ENCODE measurements at places on chromosomes 6 and 20.

- no peak for DNase-seq
Observed at GRCh38 chr6:26017632-26017966, 55.0 kb downstream of the TRIM38 start.

DNA sequence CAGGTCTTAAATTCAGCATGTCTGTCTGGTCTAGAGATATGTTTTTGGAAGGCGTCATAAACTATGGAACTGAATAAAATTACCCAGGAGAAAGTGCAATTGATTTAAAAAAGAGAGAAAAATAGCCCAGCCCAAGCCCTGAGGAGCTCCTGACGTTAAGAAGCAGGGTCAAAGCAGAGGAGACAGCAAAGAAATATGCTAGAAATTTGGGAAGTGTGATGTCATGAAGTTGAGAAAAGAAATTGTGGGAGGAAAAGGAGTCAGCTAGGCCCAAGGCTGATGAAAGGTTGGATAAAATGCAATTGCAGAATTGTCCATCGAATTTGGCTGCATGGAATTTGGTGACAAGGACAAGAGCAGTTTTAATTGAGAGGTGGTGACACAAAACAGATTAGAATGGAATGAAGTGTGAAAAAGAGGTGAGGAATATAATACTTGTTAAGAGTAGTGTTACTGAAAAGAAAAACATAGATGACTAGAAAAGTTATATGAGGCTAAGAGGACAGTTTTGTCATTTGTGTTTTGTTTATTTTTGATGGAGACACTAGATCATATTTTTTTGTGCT is 381.6 kb downstream of the LAMA2 start:
- DNase-seq: no peak

DNA sequence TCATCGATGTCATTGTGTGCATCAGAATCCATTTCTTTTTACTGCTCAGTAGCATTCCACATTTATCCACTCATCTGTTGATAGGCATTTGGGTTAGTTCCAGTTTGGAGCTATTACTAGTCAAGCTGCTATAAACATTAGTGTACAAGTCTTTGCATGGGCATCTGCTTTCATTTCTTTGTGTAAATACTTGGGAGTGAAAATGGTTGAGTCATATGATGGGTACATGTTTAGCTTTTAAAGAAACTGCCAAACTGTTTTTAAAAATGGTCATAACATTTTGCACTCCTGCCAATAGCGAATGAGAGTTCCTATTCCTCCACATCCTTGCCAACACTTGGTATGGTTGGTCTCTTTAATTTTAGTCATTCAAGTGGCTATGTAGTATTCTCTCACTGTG is 21.2 kb upstream of the SLC22A2 start:
- DNase-seq: no peak

DNA sequence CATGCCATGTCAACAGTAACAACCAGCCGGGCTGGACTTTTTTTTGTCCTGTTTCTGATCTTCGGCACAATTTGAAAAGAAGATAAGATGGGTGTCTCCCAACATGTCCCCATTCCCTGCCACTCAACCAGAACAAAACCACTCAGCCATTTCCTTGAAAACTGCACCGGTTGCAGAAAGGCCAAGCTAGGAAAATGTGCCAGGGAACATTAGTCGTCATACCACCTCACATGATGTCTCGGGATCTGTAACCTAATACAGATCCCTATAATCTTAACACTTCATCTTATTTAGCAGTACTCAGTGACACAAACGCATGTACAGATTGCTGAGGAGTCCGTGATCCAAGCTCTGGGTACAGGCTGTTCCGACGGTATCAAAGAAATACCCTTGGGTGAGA is 46.5 kb downstream of the ALDH8A1 start:
- no peak for DNase-seq

DNA sequence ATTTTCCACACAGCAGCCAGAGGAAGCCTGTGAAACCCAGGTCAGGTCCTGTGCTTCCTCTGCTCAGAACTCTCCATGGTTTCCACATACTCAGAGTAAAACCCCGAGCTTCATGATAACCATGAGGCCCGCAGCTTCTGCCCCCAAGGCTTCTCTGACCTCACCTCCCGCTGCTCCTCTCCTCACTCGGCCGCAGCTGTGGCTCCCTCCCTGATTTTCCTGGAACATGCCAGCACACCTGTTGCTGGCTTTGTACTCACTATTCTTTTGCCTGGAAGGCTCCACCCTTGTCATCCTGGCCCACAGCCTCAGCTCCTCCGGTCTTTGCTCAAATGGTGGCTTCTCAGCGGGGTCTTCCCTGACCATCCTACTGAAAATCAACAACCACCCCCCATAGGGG is 341.7 kb downstream of the PREX1 start:
- no peak for DNase-seq

DNA sequence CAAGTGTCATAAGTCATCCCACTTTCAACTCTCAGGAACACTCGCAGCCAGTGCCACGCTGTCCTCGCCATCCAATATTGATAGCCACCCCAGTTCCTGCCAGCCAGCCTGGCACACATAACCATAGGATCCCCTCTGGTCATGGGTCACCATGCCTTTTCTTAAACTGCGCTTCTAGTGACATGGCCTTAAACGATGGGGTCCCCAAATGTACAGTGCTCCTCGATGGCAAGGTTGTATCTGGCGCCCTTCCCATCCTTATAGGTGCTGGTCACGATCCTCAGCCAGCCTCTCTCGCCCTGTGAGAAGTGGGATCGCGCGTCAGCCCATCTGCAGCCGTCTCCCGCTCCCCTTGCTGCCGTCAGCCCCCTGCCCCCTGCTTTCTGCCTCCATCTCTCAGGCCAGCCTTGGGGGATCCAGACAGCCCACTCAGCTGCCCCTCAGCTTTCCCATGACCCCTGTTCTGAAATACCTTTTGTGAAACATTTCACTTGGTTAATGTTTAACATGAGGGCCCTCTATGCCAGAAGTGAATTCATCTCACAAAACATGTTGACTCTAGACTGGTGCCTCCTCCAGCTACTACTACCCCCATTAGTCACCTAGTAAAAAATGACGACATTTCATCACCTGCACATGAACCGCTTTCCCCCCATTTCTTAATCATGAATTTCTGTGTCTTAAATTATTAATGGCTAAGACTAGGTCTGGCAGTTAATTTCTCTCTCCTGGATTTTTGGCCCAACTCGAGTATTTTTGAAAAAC is 11.4 kb downstream of the CTSZ start:
- no peak for DNase-seq

- DNase-seq: no peak
Observed at GRCh38 chr6:129871221-129871620, 10.1 kb upstream of the TMEM244 start.

DNA sequence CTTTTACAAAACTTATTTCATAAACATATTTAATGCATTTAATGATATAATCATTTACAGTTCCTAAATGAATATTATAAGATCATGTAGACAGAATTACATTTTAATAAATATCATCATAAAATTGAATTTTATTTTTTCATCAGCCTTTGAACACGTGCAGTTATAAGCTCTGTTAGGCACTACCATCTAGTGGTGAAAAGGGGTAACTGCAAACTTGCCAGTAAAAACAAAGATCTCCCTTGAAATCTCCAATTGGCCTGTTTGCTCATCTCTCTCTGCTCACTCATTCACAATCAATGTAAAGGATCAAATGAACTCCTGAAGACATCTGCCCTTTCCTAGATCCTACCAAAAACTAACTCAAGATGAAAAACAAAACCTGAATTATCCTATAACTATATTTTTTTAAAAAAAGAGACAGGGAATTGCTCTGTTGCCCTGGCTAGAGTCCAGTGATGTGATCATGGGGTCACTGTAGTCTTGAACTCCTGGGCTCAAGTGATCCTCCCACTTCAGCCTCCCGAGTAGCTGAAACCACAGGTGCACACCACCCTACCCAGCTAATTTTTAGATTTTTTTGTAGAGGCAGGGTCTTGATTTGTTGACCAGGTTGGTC is 31.7 kb downstream of the SAMHD1 start:
- peak; percentile 77 for DNase-seq
